ENCODE measurements at places on chromosomes 5 and 9.
A peak's percentile ranks its signal among the peaks of the same experiment; 100 is the strongest.

DNA sequence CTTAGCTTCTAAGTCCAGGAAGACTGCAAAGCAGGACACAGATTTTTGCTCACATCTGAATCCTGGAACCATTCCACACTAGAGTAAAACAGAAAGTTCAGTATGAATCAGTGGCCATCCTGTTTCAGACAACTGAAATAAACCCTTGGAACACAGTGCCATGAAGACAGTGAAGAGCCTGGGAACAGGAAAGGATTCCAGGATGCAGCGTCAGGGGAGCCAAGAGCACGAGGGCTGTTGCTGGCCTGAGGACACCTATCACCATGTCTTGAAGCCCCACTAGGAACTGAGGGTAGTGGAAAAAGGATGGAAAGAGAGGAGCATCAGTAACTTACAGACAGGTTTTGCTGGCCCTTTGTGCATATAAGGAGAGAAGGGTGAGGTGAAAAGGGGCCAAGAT lies 115.3 kb upstream of the FSTL4 start:
- DNase-seq: no peak

- no peak for DNase-seq
These were observed 42.7 kb upstream of the PPP2R2B start for GRCh38 chr5:146921225-146921624.

DNA sequence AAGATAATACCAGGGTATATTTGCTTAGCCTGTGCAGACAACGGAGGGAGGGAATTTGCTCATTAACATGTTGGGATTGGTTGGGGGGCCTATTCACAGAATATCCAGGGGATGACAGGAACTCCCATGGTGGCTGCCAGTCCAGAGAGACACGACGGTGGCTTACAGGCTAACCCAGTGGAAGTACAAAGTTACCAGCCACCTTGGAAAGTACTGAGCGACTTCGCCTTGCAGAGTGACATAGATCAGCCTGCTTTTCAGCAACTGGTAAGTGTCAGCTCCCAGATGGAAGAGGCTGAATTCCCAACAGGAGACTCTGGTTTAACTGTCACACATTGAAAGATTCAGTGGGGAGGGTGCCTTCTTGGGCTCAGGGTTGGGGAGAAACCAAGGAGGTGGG lies 7.9 kb downstream of the ISL1 start:
- no peak for DNase-seq

- DNase-seq: no peak
These were observed 19.3 kb upstream of the RAPGEF1 start for GRCh38 chr9:131759017-131759647.

- peak; percentile 60 for DNase-seq
These were observed 32.4 kb downstream of the MUSK start for GRCh38 chr9:110700953-110701352.

- DNase-seq: no peak
These were observed 9.4 kb upstream of the CD74 start for GRCh38 chr5:150422075-150422474.

GRCh38 chr5:93993161-93993560 lies 251.8 kb upstream of the POU5F2 start:
- no peak for DNase-seq

Measured in RPMI7951 (cell line).